ENCODE measurements at places on chromosomes 5 and 9. TPM values are rescaled to one million over a fixed set of nuclear protein-coding genes. Genes with fewer than 3 reads are reported as not detected.

The LCP2 gene
- total RNA-seq: 162 TPM

The ARL10 gene
- total RNA-seq: 14.0 TPM

The PDE6A gene
- 0.05 TPM for total RNA-seq

The AP3B1 gene
- 45.1 TPM for total RNA-seq

The GPR151 gene
- total RNA-seq: not detected

The NUTM2G gene
- not detected for total RNA-seq

The SLC35D2 gene
- total RNA-seq: 14.0 TPM

The CER1 gene
- not detected for total RNA-seq

The SPINK4 gene
- not detected for total RNA-seq

The OGN gene
- not detected for total RNA-seq

The FOXD4L5 gene
- total RNA-seq: 0.25 TPM

The TEK gene
- not detected for total RNA-seq

The PCDHGC3 gene
- total RNA-seq: not detected

The PRDM9 gene
- not detected for total RNA-seq

The MARCHF11 gene
- total RNA-seq: not detected

The OR5C1 gene
- not detected for total RNA-seq

The LYRM7 gene
- 12.4 TPM for total RNA-seq

The FGF18 gene
- total RNA-seq: 0.17 TPM

The PLPPR1 gene
- not detected for total RNA-seq

The PTPN3 gene
- total RNA-seq: 2.7 TPM

The DDX4 gene
- 1.1 TPM for total RNA-seq

The ARAP3 gene
- total RNA-seq: 4.1 TPM

The SIT1 gene
- 61.4 TPM for total RNA-seq

The TRMO gene
- total RNA-seq: 15.4 TPM

The PHF24 gene
- total RNA-seq: 1.1 TPM

The LHFPL2 gene
- total RNA-seq: 0.12 TPM

The PCDHA3 gene
- total RNA-seq: not detected

The ZMAT2 gene
- 53.7 TPM for total RNA-seq

The TNC gene
- total RNA-seq: 3.1 TPM

The TXNDC8 gene
- total RNA-seq: not detected

The TMEM252 gene
- total RNA-seq: not detected

The AGPAT2 gene
- total RNA-seq: 18.3 TPM

The BTNL3 gene
- total RNA-seq: 0.10 TPM
